ENCODE measurements at places on chromosomes 13 and 19.

- no peak for DNase-seq
Measured at GRCh38 chr19:658916-659839, 3.8 kb downstream of the RNF126 start.

GRCh38 chr13:79870123-79870522 is 389.2 kb downstream of the NDFIP2 start:
- peak; percentile 46 for DNase-seq

- peak; percentile 80 for DNase-seq
Measured at GRCh38 chr19:39409208-39410016, 2.8 kb downstream of the ZFP36 start.

DNA sequence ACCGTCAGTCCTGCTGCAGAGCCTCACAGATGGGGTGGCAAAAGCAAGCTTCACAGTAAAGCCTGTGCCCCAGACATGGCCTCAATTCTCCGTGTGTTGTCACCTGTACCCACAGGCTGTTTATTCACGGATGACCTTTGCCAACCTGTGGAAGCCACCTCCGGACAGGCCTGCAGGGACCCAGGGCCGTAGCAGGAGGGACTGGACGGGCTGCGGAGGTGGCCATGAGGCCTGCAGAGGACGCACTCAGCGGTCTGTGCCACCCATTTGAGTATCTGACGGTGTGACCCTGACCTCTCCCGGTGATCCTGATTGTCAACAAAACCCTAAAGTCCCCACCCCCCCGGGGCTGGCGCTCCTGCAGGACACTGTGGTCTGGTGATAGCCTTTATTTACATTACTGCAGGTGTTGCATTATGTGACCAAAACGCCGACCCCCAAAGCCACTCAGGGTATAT is 7.8 kb upstream of the KLF16 start:
- DNase-seq = no peak

DNA sequence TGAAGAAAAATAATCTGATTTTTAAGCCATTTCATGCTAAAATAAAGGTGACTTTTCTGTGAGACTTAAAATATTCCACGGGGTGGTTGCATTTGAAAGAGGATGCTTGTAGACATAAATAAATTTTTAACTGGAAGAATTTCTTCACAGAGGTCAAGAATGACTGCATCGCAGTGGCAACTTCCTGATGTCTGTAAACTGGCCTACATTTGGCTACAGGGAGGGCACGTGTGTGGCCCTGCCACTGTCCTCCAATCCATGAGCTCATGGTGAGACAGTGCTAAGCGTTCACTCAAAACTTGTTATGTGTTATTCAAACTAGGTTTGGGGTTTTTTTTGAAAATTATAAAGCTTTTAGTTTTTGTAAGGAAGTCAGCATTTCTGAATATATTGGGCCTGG is 1089.3 kb downstream of the EFNB2 start:
- no peak for DNase-seq

DNA sequence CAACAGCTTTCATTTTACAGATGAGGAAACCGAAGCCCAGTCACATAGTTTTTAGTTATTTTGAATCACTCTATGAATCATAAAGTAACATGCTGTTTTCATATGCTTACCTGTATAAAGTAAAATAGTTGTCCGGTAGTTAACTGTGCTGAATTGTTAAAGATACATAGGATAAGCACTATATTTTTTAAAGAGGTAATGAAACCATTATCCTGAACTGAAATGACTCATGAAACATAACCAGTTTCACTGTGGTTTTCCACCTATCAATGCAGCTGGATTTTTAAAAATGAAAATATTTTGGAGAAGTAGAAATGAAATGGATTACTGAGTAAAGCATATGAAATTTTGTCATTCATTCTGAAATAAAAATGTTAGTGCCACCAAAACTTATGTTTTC is 655.0 kb downstream of the OLFM4 start:
- no peak for DNase-seq

- DNase-seq = no peak
Measured at GRCh38 chr13:35477386-35477946, 977 bp upstream of the MAB21L1 start.

DNA sequence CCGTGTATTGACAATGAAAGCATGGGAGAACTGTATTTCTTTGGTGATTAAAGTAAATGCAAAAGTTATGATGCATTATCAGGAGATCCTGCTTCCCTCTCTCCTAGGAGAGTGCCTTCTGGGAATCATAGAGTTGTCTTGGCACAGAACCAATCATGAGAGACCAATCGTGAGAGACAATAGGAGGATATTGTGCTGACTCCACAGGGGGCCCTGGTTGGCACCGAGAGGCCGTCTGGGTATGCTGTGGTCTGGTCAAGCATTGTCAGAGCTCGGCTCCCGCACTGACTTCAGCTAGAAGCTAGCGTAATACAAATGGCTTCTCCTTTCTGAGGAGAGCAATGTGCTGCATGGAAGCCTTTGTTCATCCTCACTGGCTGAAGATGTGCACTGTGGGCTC is 131.5 kb upstream of the GJB6 start:
- peak; percentile 17 for DNase-seq

DNA sequence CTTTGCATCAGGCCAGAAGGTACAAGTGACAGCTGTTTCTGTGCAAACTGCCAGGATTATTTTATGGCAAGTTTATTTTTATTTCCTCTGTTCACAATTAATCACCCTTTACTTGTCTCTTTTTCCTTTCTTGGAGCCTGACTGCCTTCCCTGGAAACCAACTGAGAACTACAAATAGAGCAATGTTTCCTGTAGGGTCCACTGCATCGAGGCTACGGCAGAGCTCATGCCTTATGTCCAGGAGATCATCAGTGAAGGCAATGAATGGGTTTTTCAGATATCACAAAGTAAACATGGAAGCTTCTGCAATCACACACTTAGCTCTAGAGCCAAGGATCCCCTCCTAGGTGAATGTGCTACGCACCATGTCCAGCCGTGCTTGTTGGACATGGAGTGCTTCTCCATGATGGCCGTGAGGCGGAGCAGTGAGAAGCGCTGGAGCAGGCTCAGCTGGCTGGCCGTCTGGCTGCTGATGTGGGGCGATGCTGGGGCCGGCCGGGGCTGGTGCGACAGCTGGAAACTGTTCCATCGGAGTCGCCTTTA is 110.9 kb downstream of the KL start:
- DNase-seq = no peak

GRCh38 chr19:43425567-43426392 is 11.1 kb downstream of the TEX101 start:
- peak; percentile 33 for DNase-seq

GRCh38 chr13:67769987-67770341 is 539.8 kb upstream of the PCDH9 start:
- DNase-seq = no peak

GRCh38 chr13:33245505-33246158 is 39.9 kb downstream of the STARD13 start:
- no peak for DNase-seq

GRCh38 chr13:37201081-37201480 is 95.6 kb upstream of the CSNK1A1L start:
- DNase-seq = no peak

GRCh38 chr13:105655046-105655445 is 880.4 kb downstream of the EFNB2 start:
- no peak for DNase-seq

DNA sequence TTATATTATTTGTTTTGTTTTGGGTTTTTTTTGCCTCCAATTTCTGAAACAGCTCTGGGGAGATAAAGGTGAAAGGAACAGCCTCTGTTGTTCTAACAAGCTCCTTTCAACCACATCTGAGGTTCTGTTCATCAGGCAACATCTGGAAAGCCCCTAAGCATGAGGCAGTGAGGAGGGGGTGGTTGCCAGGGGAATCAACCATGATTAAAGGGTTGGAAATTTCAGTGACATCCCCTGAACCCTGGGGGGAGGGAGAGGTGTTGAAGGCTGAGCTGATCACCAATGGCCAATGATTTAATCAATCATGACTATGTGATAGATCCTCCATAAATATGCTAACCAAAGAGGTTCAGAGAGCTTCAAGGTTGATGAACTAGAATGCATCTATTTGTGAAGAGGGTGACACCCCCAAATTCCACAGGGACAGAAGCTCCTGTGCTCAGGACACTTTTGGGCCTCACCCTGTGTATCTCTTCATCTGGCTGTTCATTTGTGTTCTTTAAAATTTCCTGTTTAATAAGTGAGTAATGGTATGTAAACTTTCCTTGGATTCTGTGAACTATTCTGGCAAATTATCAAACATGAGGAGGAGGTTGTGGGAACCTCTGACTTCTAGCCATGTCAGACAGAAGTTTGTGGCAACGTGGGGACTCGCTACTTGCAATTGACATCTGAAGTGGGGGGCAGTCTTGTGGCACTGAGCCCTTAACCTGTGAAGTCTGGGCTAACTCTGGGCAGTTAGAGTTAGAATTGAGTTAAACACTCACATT is 221.3 kb downstream of the NHLRC3 start:
- DNase-seq = no peak

- no peak for DNase-seq
Measured at GRCh38 chr13:48626077-48626449, 27.7 kb upstream of the CYSLTR2 start.

DNA sequence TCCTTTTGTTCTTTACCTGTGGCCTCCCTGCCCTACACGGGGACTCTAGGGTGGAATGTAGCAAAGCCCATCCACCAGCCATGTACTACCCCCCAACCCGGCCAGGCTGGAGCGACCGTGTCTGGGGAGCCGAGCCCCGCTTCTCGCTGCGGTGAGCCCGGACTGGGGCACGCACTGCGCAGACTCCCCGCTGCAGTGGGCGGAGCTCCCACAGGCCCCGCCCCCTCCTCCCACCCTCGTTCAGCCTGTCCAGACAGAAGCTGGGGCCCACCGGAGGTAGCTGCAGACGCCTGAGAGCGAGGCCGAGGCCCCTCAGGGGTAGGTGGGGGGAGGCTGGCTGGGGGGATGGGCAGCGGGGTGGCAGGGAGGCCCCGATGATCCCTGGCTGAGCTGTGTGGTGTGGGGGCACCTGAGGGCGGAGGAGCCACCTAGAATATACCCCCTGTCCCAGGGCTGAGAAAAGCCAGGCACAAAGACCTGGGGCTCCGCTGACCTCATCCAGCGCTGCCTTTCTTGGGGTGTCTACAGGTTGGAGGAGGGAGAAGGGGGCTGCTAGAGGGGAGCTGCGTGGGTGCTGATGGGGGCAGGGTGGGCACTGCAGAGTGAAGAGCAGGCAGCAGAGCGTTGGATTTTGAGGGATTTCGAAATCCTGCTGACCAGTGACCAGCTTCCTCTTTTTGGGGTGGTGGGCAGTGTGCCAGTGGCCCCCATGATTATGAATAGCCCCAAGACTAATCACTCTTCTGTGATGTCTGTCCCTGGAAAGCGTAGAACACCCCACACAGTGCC is 17.3 kb downstream of the PLD3 start:
- peak; percentile 53 for DNase-seq

GRCh38 chr13:20796791-20797508 is 23.2 kb upstream of the EEF1AKMT1 start:
- peak; percentile 64 for DNase-seq

- DNase-seq = no peak
Measured at GRCh38 chr13:57634839-57635165, 3.3 kb downstream of the PCDH17 start.

DNA sequence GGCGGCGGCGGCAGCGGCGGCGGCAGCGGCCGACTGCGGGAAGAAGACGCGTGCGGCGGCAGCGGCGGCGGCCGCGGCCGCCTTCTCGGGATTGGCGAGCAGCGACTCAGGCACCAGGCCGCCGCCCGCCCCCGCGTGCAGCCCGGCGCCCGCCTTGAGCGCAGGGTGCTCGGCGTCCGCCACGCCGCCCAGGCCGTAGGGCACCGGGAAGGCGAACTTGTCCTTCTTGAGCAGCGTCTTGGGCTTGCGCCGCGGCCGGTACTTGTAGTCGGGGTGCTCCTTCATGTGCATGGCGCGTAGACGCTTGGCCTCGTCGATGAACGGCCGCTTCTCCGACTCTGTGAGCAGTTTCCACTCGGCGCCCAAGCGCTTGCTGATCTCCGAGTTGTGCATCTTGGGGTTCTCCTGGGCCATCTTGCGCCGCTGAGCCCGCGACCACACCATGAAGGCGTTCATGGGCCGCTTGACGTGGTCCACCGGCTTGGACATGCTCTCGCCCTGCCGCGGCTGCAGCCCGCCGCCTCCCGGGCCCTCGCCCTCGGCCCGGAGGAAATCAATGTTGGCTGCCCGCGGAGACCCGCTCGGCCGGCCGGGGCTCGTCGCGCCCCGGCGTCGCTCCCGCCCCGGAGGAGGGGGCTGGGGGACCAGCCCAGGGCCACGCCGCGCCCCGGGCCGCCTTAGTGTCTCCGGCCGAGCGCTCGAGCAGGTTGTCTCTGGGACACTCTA is 621 bp downstream of the SOX21 start:
- peak; percentile 29 for DNase-seq

Measured in lung microvascular endothelial cell (primary cell).